Central memory CD8-positive, alpha-beta T cell (primary cell): ENCODE measurements at places on chromosomes 1 and 21.

GRCh38 chr1:186244825-186245224 is 130.2 kb downstream of the TPR start:
- no peak overlapping the region for H3K4me3 ChIP-seq
- no peak overlapping the region for H3K27ac ChIP-seq
- no peak for DNase-seq
- no peaks in the 10 kb centered on the region for H3K4me1 ChIP-seq
- H3K36me3 ChIP-seq, result peaks cover 2% of the 10 kb centered on the region

DNA sequence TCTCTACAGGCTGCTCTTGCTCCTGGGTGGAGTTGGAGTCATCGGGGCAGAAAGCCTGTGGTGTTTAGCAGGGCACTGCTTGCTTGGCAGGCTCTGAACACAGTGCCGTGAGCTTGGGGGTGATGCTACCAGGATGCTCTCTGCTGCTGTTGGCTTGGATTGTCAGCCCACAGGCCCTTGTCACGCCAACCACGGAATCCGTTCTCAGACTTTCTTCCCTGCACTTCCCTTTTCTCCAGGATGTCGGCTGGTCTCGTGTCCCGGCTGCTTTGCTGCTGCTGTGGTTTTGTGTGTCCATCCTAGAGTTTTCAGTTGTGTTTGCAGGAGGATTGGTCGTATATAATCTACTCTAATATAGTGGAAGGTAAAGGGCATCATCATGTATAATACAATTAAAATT is 44.4 kb upstream of the TTC34 start:
- no peaks in the 10 kb centered on the region for H3K4me1 ChIP-seq
- H3K27ac ChIP-seq, result no peak overlapping the region
- peaks cover 56% of the 10 kb centered on the region for H3K27me3 ChIP-seq
- no peak for DNase-seq
- H3K4me3 ChIP-seq, result no peak overlapping the region

GRCh38 chr1:27522432-27523336 is 32.7 kb upstream of the WASF2 start:
- peaks cover 20% of the 10 kb centered on the region for H3K36me3 ChIP-seq
- H3K27me3 ChIP-seq, result no peaks in the 10 kb centered on the region
- peak; percentile 50 for DNase-seq

DNA sequence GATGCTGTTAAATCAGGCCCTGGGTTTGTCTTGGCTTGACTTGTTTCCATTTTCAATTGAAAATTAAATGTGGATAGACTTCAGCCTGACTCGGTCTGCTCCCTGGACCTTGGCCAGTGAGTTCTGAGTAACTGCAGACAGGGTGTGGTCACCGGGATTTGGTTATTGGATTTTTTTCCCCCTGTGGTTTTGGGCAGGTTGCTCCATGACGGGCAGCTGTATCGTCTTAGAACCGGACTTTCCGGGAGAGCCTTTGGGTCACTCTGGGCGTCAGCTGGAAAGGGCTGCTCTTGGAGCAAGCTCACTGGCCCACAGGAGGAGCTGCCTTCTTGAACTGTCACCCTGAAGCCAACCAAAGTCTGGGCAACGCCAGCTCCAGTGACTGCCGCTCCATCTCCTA is 75.0 kb downstream of the CLIC6 start:
- peaks cover 32% of the 10 kb centered on the region for H3K27me3 ChIP-seq
- no peak overlapping the region for H3K27ac ChIP-seq
- H3K36me3 ChIP-seq, result no peaks in the 10 kb centered on the region
- H3K4me1 ChIP-seq, result no peaks in the 10 kb centered on the region
- no peak overlapping the region for H3K4me3 ChIP-seq

- peak; percentile 38 for DNase-seq
- peaks cover 13% of the 10 kb centered on the region for H3K4me1 ChIP-seq
- H3K4me3 ChIP-seq, result no peak overlapping the region
Measured at GRCh38 chr1:16082283-16083038, 9.0 kb upstream of the FAM131C start.

- no peaks in the 10 kb centered on the region for H3K4me1 ChIP-seq
- peaks cover 17% of the 10 kb centered on the region for H3K27me3 ChIP-seq
- no peak for DNase-seq
Measured at GRCh38 chr1:204723131-204723787, 37.7 kb upstream of the LRRN2 start.

GRCh38 chr1:92376345-92376744 is 77.5 kb downstream of the RPAP2 start:
- no peak overlapping the region for H3K27ac ChIP-seq
- DNase-seq, result no peak
- H3K4me3 ChIP-seq, result no peak overlapping the region
- H3K27me3 ChIP-seq, result no peaks in the 10 kb centered on the region

GRCh38 chr1:60129911-60130310 is 56.3 kb upstream of the C1orf87 start:
- H3K27me3 ChIP-seq, result no peaks in the 10 kb centered on the region
- H3K36me3 ChIP-seq, result no peaks in the 10 kb centered on the region
- no peak overlapping the region for H3K4me3 ChIP-seq
- no peak overlapping the region for H3K27ac ChIP-seq
- no peak for DNase-seq

- H3K27me3 ChIP-seq, result no peaks in the 10 kb centered on the region
- H3K4me1 ChIP-seq, result peaks cover 46% of the 10 kb centered on the region
- DNase-seq, result no peak
- no peak overlapping the region for H3K27ac ChIP-seq
- no peaks in the 10 kb centered on the region for H3K36me3 ChIP-seq
Measured at GRCh38 chr1:89910780-89911179, 84.1 kb upstream of the ZNF326 start.

DNA sequence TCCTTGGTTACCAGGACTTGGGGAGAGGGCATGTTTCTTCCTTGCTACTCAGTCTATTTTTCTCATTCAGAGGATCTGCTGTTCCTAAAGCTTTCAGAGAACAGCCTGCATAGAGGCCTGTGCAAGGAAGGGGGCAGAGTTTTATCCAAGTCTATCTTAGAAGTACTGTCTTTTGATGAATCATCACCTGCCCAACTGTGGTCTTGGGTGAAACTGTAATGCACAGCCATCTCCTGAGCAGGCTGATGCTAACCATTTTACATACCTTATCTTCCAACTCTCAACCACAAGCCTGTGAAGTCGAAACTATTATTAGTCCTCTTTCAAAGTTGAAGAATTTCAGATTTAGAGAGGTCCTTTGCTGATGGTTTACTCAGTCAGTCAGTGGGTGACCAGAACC is 368.0 kb downstream of the HHAT start:
- no peaks in the 10 kb centered on the region for H3K27me3 ChIP-seq
- no peak overlapping the region for H3K4me3 ChIP-seq
- no peak for DNase-seq
- H3K27ac ChIP-seq, result no peak overlapping the region

DNA sequence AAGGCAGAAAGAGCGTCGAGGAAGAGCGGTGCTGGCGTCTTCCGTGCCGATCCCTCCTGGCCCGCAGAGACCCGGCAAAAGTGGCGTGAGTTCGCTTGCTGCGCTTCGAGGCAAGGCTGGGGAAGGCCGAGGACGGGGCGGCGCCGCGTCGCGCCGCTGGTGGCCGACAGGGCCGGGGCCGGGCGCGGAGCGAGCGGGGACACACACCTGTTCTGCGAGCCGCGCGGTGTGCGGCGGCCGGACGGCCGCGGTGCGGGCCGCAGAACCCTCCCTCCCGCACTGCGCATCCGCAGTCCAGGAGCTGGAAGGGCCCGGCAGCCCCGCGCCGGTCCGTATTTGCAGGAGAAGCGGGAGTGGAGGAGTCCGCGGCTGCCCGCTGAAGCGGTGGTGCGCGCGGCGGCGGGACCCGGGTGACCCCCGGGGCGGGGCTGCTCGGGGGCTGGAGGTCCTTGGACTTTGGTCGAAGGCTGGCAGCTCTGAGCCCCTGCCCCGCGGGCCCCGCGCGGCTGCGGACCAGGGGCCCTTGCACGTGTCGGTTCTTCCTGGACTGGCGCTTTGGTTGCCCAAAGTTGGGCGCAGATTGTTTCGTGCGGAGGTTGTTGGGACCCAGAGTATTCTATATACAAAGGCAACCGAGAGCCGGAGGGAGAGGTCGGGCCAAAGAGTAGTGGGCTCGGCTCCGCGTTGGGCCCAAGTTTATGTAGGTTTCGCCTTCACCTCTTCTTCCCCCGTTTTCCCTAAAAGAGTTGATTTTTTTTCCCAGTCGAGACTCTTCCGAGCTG is 2.6 kb downstream of the RNF220 start:
- no peak for DNase-seq
- peaks cover 22% of the 10 kb centered on the region for H3K4me1 ChIP-seq
- peaks cover 38% of the 10 kb centered on the region for H3K27me3 ChIP-seq
- peak overlapping the region; percentile 90 for H3K4me3 ChIP-seq

GRCh38 chr21:26914557-26914956 is 52.3 kb downstream of the ADAMTS5 start:
- no peak overlapping the region for H3K27ac ChIP-seq
- no peaks in the 10 kb centered on the region for H3K36me3 ChIP-seq
- H3K27me3 ChIP-seq, result no peaks in the 10 kb centered on the region
- H3K4me1 ChIP-seq, result no peaks in the 10 kb centered on the region
- no peak overlapping the region for H3K4me3 ChIP-seq
- DNase-seq, result no peak

- peaks cover 2% of the 10 kb centered on the region for H3K36me3 ChIP-seq
- no peak for DNase-seq
- H3K4me3 ChIP-seq, result no peak overlapping the region
- no peaks in the 10 kb centered on the region for H3K4me1 ChIP-seq
Measured at GRCh38 chr1:107264561-107264960, 123.7 kb downstream of the NTNG1 start.

DNA sequence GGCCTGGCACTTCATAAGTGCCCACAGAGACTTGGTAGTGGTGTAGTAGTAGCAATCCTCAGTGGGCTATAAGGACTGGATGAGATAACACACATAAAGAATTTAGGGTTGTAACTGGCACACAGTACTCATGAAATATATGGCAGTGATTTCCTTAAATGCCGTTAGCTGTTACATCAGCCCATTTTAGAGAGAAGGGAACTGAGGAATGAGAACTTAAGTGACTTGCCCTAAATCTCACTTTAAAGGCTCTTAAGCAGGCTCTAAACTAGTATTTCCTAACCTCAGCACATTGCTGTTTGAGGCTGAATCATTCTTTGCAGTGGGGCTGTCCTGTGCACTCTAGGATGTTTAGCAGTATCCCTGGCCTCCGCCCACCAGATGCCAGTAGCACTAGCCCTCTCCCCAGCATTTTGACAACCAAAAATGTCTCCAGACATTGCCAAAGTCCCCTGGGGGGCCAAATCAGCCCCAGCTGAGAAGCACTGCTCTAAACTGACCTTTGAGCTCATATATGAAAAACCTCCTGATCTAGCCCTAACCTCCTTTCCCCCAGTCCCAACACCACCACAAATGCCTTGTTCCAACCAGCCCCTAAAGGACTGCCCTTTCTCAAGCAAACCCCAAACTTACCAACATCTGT is 11.6 kb downstream of the CAMK2N1 start:
- DNase-seq, result no peak
- no peaks in the 10 kb centered on the region for H3K4me1 ChIP-seq
- peaks cover 2% of the 10 kb centered on the region for H3K36me3 ChIP-seq
- no peak overlapping the region for H3K4me3 ChIP-seq
- no peak overlapping the region for H3K27ac ChIP-seq
- peaks cover 85% of the 10 kb centered on the region for H3K27me3 ChIP-seq

- no peaks in the 10 kb centered on the region for H3K27me3 ChIP-seq
- peaks cover 61% of the 10 kb centered on the region for H3K36me3 ChIP-seq
- H3K4me1 ChIP-seq, result peaks cover 93% of the 10 kb centered on the region
- peak overlapping the region; percentile 92 for H3K4me3 ChIP-seq
- no peak for DNase-seq
- H3K27ac ChIP-seq, result peak overlapping the region; percentile 94
Measured at GRCh38 chr1:30753118-30753517, 4.5 kb downstream of the LAPTM5 start.

GRCh38 chr1:201072149-201072548 is 40.1 kb downstream of the CACNA1S start:
- H3K27ac ChIP-seq, result no peak overlapping the region
- peaks cover 16% of the 10 kb centered on the region for H3K27me3 ChIP-seq
- DNase-seq, result no peak
- no peaks in the 10 kb centered on the region for H3K36me3 ChIP-seq
- H3K4me1 ChIP-seq, result peaks cover 8% of the 10 kb centered on the region
- no peak overlapping the region for H3K4me3 ChIP-seq

DNA sequence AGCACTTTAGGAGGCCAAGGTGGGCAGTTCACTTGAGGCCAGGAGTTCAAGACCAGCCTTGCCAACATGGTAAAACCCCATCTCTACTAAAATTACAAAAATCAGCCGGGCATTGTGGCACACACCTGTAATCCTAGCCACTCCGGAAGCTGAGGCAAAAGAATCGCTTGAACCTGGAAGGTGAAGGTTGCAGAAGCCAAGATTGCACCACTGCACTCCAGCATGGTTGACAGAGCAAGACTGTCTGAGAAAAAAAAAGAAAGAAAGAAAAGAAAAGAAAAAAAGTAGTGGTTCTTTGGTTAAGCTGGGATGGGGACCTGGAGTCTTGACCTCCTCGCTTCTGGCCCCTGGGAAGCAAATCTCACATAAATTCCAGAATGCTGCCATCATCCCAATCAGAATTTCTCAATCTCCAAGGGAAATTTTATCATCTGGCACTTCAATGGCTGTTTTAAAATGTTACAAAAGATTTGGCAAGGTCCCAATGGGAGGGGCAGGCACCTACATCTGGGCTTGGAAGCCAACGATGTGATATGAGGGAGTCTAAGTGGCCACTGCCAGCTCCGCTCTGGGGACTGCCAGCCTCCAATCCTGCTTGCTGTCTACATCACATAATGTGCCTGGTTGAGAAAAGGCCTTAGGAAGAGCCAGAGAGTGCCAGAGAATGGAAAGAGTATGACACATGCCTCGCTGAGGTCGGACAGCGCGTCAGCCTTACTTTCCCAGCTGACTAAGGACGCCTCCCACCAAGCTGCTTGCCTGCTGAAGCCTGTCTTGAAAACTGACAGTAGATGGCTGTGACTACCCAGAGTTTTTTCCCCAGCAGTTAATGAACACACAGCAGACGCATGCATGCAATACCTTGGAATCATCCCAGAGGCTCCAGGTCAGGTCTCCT is 42.1 kb upstream of the SRP9 start:
- H3K4me3 ChIP-seq, result no peak overlapping the region
- no peaks in the 10 kb centered on the region for H3K4me1 ChIP-seq
- H3K36me3 ChIP-seq, result peaks cover 3% of the 10 kb centered on the region
- no peak for DNase-seq
- no peaks in the 10 kb centered on the region for H3K27me3 ChIP-seq
- no peak overlapping the region for H3K27ac ChIP-seq

GRCh38 chr1:30043731-30044408 is 679.5 kb downstream of the MATN1 start:
- H3K4me3 ChIP-seq, result peak overlapping the region; percentile 33
- peaks cover 33% of the 10 kb centered on the region for H3K4me1 ChIP-seq
- peak overlapping the region; percentile 3 for H3K27ac ChIP-seq
- no peak for DNase-seq

GRCh38 chr1:169086603-169087455 is 19.7 kb upstream of the ATP1B1 start:
- H3K4me1 ChIP-seq, result peaks cover 11% of the 10 kb centered on the region
- H3K27me3 ChIP-seq, result no peaks in the 10 kb centered on the region
- no peaks in the 10 kb centered on the region for H3K36me3 ChIP-seq
- no peak for DNase-seq
- peak overlapping the region; percentile 27 for H3K27ac ChIP-seq

GRCh38 chr21:23780326-23780725 is 1827.0 kb downstream of the MRPL39 start:
- H3K36me3 ChIP-seq, result no peaks in the 10 kb centered on the region
- no peak for DNase-seq
- no peaks in the 10 kb centered on the region for H3K27me3 ChIP-seq
- no peak overlapping the region for H3K27ac ChIP-seq
